ENCODE measurements at places on chromosomes 2 and 18.
A peak's percentile ranks its signal among the peaks of the same experiment; 100 is the strongest.

DNA sequence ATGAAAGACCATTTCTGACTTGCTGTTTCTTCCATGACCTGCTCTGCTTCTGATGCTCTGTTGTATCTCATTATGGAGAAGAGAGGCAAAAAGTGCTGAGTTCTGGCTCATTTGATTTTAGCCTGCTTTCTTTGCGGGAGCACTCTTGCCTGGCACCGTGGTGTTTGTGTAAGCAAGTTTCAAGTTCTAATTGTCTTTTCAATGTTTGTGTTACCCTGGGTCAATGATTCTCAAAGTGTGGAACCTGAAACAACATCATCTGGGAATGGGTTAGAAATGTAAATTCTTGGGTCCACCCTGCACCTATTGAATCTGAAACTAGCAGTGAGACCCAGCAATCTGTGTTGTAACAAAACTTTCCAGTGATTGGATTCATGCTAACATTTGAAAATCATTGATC lies 85.5 kb upstream of the STON1 start:
- no peak for DNase-seq

- no peak for DNase-seq
Measured at GRCh38 chr18:9596843-9597526, 17.4 kb downstream of the PPP4R1 start.

GRCh38 chr18:56217406-56217805 lies 421.0 kb downstream of the TXNL1 start:
- DNase-seq: no peak

DNA sequence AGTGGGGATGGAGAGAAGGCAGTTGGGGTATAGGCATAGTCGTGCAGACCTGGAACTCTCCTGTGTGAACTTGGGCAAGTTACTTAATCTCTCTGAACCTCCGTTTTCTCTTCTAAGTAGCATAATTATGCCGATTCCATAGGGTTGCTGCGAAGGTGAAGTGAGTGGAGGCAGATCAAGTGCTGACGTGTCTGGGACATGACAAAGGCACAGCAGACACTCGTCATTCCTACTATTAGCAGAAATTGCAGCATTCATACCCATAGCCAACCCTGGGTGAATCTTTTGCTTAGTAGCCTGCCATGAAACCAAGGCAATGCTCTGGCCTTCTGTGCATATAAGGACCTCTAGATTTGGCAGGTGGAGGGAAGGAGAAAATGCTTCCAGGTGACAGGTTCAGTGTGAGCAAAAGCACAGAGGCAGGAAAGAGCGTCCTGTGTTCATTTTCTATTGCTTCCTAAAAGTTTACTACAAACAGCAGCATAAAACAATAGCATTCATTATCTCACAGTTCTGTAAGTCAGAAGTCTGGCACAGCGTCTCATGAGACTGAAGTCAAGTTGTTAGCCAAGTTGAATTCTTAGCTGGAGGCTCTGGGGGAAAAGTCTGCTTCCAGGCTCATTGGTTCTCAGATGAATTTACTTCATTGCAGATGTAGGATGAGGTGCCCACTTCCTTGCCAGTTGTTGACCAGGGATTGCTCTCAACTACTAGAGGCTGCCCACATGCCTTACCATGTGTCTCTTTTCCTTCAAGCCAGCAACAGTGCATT lies 77.8 kb downstream of the CTIF start:
- no peak for DNase-seq

- DNase-seq: no peak
Measured at GRCh38 chr2:5538772-5539171, 153.4 kb upstream of the SOX11 start.

GRCh38 chr2:264493-265468 lies at the start of gene ACP1:
ACP1 (plus strand) TSS chr2:264947; CDS start chr2:264965, 18 bp downstream.
- peak; percentile 98 for DNase-seq

GRCh38 chr18:76546088-76546435 lies 51.0 kb upstream of the ZNF516 start:
- no peak for DNase-seq

DNA sequence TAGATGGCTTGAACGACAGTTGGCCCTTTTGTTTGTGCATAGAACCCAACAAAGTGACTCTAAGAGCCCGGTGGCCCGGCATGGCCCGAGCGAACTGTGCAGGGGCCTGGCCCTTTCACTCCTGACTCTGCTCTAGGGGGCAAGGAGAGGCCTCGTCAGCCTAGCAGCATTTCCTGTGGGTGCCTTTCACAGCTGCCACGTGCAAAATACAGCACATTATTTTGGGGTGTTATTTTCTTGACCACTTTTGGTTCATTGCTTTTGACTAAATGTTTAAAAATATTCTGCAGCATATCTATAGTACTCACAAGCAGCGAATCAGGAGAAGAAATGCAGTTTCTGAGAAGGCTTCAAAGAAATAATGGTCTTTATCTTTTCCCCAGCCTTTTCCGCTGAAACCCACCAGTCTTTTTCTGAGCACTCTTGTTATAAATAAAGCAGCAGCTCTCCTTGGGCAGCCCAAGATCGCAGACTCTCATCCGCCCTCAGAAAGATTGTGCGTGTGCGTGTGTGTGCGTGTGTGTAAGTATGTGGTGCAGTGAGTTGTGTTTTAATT lies 31.3 kb downstream of the DGKD start:
- DNase-seq: no peak

GRCh38 chr18:13441736-13442135 lies 223.2 kb downstream of the LDLRAD4 start:
- DNase-seq: no peak

DNA sequence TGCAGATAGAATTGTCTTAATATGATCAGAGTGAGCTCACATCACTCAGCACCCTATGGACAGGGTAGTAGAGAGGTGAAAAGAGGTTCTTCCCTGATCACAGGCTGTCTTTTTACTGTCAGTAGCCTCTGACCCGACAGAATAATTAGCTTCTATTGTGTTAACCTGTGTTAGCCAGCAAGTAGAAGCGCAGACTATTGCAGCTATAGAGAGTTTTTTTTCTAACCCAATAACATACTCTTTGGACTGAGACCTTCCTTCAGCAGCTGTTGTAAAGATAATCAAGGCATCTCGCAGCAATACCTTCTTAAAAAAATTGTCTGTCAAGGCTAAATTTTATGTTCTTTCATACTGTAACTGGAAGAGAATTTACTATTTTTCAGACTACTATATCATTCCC lies 670.4 kb downstream of the ADCYAP1 start:
- no peak for DNase-seq

DNA sequence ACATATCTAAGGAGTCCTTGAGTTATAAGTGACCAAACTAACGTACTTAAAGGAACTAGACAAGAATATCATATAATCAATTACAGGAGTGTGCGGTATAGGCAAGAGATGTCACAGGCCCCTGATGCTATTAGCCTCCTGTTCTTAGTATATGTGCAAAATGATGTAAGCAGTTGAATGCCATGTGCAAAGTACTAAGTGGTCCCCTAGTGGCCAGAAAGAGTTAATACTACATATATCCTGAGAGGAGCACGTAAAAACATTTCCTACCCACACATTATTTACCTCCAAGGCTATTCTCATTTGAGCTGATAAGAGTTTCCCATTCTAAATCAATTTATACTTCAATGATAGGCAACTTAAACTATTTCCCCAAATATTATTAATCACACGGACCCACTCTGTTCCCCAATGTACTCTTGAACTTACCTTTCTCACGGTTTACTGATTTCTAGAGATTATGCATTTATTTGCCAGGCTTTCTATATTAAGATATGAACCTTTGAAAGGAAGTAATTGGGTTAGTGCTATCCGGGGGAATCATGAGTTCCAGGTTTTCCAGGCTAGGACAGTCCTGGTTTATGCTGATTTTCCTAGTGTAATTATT lies 158.0 kb upstream of the KLHL14 start:
- peak; percentile 17 for DNase-seq

- no peak for DNase-seq
Measured at GRCh38 chr2:158499383-158499782, 42.6 kb downstream of the PKP4 start.

- DNase-seq: no peak
Measured at GRCh38 chr2:235286622-235287374, 207.0 kb upstream of the AGAP1 start.
